T-helper 22 cell (primary cell): ENCODE measurements at places on chromosomes 5 and 9.

- DNase-seq, result no peak
Observed at GRCh38 chr9:127862075-127863011, 7.9 kb upstream of the ENG start.

- no peak for DNase-seq
Observed at GRCh38 chr5:87844449-87844848, 424.2 kb downstream of the TMEM161B start.

- DNase-seq, result no peak
Observed at GRCh38 chr5:95235439-95235982, 49.4 kb downstream of the MCTP1 start.

- no peak for DNase-seq
Observed at GRCh38 chr9:98925956-98926355, 17.8 kb upstream of the COL15A1 start.

- DNase-seq, result no peak
Observed at GRCh38 chr5:9761706-9762105, 131.6 kb upstream of the TAS2R1 start.

DNA sequence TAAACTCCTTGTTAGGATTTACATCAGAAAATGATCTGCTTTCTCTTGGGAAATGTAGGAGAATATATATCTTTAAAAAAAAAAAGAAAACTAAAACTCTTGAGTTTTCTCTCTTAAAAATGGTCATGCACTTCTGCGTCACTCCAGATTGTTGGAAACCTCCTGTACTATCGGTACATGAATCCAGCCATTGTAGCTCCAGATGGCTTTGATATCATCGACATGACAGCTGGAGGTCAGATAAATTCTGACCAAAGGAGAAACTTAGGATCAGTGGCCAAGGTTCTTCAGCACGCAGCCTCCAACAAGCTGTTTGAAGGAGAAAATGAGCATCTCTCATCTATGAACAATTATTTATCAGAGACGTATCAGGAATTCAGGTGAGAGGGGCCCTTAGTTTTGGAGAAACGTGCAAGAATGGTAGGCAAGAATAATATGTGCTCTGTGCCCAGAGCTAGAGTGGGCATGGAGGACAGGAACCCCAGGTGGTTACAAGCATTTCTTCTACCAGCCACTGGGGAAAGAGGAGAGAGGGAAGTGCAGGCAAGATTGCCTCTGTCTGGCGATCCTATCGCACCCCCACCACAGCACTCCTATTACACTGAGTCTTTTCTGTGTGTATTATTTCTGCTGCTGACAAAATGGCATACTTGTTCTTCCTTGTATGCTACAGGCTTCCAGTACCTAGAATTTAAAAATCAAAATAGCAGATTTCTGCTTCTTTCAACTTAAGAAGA, 41.4 kb upstream of the F2R start:
- DNase-seq, result no peak

- no peak for DNase-seq
Observed at GRCh38 chr5:129079496-129079895, 15.1 kb upstream of the ISOC1 start.

GRCh38 chr5:121503111-121503840, 348.4 kb upstream of the FTMT start:
- no peak for DNase-seq

GRCh38 chr9:81827616-81828296, 100.5 kb upstream of the SPATA31D4 start:
- DNase-seq, result no peak
